ENCODE measurements at places on chromosomes 7 and 10. TPM values are rescaled to one million over a fixed set of nuclear protein-coding genes. Genes with fewer than 3 reads are reported as not detected.

- DNase-seq, result no peak
- H3K4me1 ChIP-seq, result peaks cover 6% of the 10 kb centered on the region
- no peaks in the 10 kb centered on the region for H3K36me3 ChIP-seq
- no peak overlapping the region for H3K27ac ChIP-seq
- H3K4me3 ChIP-seq, result no peak overlapping the region
Observed at GRCh38 chr10:34492081-34492480, 323.0 kb downstream of the PARD3 start.

The RARRES2 gene
- 4.1 TPM for total RNA-seq

The SPDYE8 gene
- not detected for total RNA-seq

The POLR2J2 gene
- 5.0 TPM for total RNA-seq

GRCh38 chr7:28706584-28706983, 251.5 kb downstream of the TRIL start:
- no peak overlapping the region for H3K4me3 ChIP-seq
- peaks cover 40% of the 10 kb centered on the region for H3K4me1 ChIP-seq
- no peak for DNase-seq
- no peaks in the 10 kb centered on the region for H3K27me3 ChIP-seq
- no peaks in the 10 kb centered on the region for H3K36me3 ChIP-seq

DNA sequence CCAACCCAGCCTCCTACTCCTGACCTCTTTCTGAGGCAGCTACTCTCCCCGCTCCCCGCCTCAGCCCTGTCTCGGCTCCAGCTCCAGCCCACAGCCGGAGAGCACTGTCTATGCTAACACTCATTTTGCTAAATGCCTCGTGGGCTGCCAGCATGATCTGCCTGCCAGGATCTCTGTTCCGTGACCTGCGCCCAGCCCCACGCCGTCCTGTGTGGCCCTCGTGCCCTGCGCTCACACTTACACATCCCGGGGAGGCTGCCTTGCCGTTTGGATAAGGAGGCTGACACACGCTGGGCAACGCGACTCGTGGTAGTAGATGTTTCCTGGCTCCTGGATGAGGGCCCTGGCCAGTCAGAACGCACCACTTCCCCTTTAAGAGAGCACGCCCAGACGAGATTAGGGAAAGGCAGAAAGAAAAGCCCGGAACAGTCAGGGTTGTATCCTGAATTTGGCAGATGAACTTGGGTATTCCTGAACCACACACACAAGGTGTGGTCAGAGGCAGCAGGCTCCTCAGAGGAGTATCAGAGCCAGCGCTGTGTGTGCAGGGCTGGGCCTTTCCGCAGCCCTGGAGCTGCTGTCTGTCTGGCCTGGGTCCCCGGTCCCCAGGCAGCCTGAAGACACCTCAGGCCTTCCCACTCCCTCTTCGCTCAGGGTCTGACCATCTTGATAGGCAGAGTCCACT, 97.7 kb upstream of the EFCAB10 start:
- peak; percentile 80 for DNase-seq
- peak overlapping the region; percentile 69 for H3K27ac ChIP-seq
- no peaks in the 10 kb centered on the region for H3K27me3 ChIP-seq
- no peaks in the 10 kb centered on the region for H3K36me3 ChIP-seq

DNA sequence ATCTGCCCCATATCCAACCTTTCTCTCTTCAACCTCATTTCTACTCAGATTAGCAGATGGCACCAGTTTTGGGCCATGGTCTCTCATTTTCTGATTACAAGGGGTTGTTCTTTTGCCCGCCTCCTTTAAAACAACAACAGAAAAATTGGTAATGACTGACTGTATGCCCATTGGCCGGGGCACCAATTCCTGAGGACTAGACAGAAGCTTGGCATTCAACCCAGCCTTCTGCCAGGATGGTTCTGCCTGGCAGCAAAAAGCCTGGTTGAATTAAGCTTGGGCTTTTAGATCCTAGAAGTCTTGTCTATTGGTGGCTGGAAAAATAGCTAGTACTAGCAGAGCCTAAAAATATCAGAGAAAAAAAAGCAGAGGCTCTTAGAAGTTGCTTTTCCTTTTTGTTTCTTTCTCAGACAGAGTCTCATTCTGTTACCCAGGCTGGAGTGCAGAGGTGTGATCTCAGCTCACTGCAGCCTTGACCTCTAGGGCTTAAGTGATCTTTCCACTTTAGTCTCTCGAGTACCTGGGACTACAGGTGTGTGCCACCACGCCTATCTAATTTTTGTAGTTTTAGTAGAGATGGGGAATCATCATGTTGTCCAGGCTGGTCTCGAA, 402.6 kb downstream of the AUTS2 start:
- no peaks in the 10 kb centered on the region for H3K4me1 ChIP-seq
- H3K27me3 ChIP-seq, result no peaks in the 10 kb centered on the region
- no peak overlapping the region for H3K4me3 ChIP-seq
- DNase-seq, result no peak

DNA sequence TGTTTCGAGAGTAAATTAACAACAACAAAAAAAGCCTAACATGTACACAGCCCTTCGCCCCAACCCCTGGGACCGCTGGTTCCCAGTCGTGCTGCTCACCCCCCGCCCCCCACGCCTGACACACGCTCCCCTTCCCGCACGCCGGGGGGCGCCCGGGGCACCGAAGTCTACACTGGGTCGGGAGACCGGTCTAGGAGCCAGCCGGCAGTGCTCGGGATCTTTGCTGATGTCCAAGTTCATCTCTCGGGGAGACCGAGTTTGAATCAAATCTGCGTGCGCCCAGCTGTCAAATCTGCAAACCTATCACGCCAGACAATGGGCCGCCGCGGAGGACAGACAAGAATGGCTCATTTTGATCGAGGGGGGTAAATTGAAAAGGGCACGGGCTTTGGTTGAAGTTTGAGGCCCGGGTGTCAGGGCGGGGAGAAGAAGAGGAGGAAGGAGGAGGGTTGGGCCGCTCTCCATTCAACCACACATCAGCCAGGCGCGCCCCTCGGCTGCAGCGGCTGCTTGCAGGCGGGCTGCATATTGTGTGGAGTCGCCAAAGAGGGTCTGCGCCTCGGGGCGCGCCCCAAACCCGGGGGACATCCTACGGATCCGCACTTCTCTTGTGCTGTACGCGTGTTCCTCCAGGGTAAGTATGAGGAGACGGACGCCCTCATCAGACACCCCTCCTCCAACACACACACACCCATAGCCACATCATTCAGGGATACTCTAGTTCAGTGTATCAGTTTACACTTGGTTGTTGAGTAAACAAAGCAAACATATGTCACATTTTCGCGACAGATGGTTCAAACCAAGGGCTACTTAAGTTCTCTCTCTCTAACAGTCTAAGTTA, 1.3 kb upstream of the GFRA1 start:
- no peaks in the 10 kb centered on the region for H3K36me3 ChIP-seq
- no peak overlapping the region for H3K27ac ChIP-seq
- DNase-seq, result no peak
- H3K27me3 ChIP-seq, result peaks cover 68% of the 10 kb centered on the region
- H3K4me1 ChIP-seq, result peaks cover 3% of the 10 kb centered on the region
- H3K4me3 ChIP-seq, result peak overlapping the region; percentile 71

The GRID1 gene
- total RNA-seq, result 0.20 TPM

The GCK gene
- total RNA-seq, result not detected

The CALN1 gene
- 0.06 TPM for total RNA-seq
